PC-9 (cell line): ENCODE measurements at places on chromosomes 4 and X. TPM values are rescaled to one million over a fixed set of nuclear protein-coding genes. Genes with fewer than 3 reads are reported as not detected.

DNA sequence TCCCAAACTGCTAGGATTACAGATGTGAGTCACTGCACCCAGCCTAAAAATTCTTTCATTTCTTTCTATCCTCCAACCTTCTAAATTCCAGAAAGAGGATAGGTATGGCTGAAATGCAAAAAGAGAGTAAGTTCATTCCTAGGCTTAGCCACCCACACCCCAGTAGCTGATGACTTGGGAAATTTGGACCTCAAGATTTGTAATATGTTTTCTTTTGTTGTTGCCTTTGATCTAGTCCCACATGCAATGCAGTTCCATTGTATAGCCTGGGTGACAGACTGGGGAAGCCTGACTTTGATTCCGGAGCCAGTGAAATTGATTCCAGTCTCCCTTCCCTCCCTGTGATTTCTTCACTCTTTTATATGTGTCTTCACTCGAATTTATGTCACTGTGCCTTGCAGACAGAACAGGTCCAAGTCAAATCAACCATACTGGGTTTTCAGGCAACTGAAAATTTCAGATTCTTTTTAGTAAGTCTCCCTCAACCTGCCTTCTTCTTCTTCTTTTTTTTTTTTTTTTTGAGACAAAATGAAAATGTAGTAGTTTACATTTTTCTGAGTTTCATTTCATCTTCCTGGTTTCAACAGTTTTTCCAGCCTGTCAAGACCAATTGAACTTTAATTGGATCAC lies 176.2 kb upstream of the RBPJ start:
- no peaks in the 10 kb centered on the region; the same call in 1 of the 2 replicates for H3K4me1 ChIP-seq
- H3K27me3 ChIP-seq: no peaks in the 10 kb centered on the region
- no peak overlapping the region for H3K4me3 ChIP-seq
- no peaks in the 10 kb centered on the region for H3K36me3 ChIP-seq

GRCh38 chrX:12113321-12113720 lies 25.0 kb upstream of the FRMPD4 start:
- no peaks in the 10 kb centered on the region for H3K27me3 ChIP-seq
- no peak overlapping the region for H3K4me3 ChIP-seq
- H3K36me3 ChIP-seq: no peaks in the 10 kb centered on the region
- DNase-seq: no peak

DNA sequence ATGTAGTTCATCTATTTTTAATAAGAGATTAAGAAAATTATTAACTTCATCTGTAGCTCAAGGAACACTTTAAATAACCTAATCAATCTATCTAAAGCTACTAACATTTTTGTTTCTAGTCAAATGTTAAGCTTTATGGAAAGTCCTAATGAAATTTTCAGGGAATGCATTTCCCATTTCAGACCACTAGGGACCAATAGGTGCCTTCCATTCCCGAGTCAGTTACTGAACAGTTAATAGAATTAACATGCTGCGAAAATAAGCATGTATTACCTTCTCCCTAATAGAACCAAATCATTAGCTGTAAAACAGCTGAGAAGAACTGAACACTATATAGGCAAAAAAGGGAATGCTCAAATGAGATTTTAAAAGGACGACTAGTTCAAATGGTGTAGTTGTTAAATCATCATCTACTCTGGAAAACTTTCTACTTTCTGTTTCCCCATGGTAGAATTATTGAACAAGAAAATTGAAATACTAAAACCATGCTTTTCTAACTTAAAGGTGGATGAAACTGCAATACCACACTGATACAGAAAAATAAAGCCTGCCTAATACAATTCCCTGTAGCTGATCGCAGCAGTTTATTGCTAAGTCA lies 22.5 kb downstream of the STX18 start:
- H3K27ac ChIP-seq: no peak overlapping the region
- no peaks in the 10 kb centered on the region for H3K4me1 ChIP-seq
- no peaks in the 10 kb centered on the region for H3K36me3 ChIP-seq
- H3K27me3 ChIP-seq: no peaks in the 10 kb centered on the region

DNA sequence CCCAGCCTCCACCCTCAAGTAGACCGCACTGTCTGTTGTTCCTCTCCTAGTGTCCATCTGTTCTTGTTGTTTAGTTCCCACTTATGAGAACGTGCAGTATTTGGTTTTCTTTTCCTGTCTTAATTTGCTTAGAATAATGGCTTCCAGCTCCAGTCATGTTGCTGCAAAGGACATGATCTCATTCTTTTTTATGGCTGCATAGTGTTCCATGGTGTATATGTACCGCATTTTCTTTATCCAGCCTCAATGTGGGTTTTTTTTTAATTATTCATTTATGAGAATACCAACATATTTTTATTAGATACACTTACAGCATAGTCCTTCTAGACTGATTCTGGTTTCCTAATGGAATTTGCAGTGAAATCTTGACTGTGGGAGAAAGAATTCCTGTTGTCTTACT lies 1.3 kb downstream of the VMA21 start:
- H3K27me3 ChIP-seq: no peaks in the 10 kb centered on the region
- 0 out of 2 replicates have a peak, but pooled peaks cover 2% of the 10 kb centered on the region for H3K36me3 ChIP-seq
- no peak overlapping the region for H3K27ac ChIP-seq
- no peak for DNase-seq
- H3K4me3 ChIP-seq: peak overlapping the region; percentile 97
- H3K4me1 ChIP-seq: peaks cover 40% of the 10 kb centered on the region

RNF113A gene
- total RNA-seq: 23.2 and 24.2 TPM in 2 replicates

FABP2 gene
- total RNA-seq: not detected in 2 replicates

TAF7L gene
- 0.24 and 0.25 TPM in 2 replicates for total RNA-seq
